ENCODE measurements at places on chromosomes 5 and 9.

DNA sequence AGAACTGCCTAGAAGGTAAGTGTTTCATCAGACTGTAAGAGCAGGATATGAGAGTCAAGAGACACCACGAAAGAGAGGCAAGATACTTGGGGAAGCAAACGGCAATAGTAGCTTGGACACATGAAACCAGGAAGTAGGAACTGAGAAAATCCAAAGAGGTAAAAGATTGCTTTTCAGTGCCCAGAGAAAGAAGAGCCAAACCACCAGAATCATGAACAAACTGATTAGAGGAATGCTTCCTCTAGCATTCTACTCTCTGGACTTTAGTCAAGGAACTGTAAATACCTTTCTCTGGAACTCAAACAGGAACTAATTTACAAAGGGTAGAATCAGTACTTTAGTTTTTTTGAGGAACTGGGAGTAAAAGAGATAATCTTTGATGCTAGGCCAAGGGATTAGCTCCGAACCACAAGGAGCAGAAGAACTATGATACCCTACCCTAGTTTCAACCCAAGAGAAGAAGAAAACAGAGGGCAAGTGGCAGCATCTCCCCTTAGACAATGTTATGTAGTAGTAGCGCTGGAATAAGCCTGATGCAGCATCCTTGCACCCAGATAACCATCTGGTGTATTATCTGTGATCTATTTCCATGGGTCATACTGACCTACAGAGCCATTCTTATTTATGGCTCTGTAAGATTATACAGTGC, 41.3 kb downstream of the EFCAB9 start:
- no peak for DNase-seq

GRCh38 chr5:9564752-9565151, 18.9 kb upstream of the SEMA5A start:
- no peak for DNase-seq

DNA sequence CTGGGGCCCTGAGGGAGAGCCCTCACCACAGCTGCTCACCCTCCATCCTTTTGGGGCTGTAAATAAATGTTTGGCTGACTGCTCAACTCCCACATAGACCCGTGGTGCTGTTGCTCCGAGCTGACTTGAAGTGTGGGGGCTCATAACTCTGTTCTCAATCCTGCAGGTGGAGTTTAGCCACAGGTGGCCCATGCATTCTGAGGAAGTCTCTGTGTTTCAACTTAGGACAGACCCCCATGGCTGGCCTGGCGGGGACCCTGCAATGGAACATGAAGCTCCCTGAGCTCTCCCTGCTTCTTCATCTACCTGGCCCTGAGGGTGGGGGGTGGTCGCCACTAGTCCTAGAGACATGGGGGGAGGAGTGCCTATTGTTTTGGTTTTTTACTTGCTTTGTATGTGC, 19.7 kb downstream of the NDUFS6 start:
- DNase-seq = no peak

DNA sequence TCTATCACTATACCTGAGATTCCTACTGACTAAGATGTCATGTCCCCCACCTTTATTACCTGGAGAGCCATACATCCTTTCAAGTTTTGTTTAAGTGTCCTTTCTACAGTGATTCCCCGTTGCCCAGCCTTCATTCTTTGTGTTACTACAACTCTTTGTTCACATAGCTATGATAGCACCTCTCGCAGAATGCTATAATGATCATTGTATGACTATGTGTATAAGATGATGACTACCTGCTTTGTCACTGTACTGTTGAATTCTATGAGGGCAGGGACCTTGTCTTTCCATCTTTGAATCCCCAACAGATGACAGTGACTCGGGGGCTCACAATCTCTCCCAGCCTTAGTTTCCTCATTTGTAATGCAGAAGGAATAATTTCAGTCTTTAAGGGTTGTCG, 361.2 kb downstream of the NPR3 start:
- DNase-seq = no peak

- no peak for DNase-seq
These were observed 56.1 kb downstream of the EHMT1 start for GRCh38 chr9:137674976-137675320.

DNA sequence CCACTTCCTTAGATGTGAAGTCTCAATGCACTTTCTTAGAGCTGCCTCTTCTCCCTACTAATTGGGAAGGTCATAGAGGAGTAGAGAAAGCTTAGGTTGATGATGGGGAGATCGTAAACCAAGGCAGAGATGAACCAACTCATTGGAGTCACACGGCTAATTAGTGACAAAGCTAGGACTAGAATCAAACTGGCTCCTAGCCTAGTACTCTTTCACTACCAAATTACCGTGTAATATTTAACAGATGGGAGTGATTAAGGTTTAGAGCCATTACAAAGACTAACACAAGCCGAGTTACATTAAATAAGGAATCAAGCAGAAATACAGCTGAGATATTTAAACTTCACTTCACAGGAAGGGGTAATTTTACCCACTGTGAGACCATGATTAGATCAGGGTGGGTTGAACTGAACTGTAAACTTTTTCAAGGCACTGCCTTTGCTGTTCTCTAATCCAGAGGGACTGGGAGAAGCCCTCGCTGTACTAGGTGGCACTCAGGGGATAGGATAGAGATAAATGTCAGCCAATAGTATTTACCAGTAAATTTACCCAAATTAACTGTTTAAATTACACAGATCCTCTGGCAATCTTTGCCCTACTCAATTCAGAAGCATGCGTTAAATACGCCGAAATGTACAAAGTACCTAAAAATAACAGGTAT, 166.4 kb upstream of the PIK3R1 start:
- no peak for DNase-seq

GRCh38 chr9:23011669-23012068, 565.0 kb downstream of the DMRTA1 start:
- no peak for DNase-seq

- no peak for DNase-seq
These were observed 114.9 kb downstream of the GAPVD1 start for GRCh38 chr9:125376261-125377226.

Measured in stimulated activated CD4-positive, alpha-beta T cell treated with anti-CD3 and anti-CD28 coated beads, Interleukin-4, amount 100 ng/mL, for 48 hours (primary cell).